ENCODE measurements at places on chromosomes 16 and 17.

DNA sequence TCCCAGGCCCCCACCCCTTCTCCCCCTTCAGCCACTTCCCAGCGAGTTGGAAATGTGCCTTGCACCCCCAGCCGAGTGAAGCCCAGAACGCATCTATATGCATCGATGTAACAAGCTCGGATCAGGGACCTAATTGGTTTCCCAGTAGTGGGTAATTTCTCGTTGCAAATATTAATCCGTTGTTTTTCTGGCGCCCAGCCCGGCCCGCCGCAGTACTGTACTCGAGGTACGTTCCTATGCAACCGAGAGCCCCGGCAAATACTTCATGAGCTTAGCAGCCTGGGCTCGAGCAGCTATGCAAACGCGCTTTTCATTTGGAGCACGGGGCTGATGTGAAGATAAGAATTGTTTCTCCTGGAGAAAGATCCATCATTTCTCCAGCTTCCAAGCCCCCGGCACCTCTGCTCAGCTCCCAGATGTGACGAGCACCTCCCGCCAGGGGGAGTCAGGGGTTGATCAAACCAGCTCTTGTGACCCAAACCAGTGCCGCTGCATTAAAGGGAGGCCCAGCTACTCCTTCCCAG is 229.8 kb downstream of the KATNIP start:
- no peak for DNase-seq

DNA sequence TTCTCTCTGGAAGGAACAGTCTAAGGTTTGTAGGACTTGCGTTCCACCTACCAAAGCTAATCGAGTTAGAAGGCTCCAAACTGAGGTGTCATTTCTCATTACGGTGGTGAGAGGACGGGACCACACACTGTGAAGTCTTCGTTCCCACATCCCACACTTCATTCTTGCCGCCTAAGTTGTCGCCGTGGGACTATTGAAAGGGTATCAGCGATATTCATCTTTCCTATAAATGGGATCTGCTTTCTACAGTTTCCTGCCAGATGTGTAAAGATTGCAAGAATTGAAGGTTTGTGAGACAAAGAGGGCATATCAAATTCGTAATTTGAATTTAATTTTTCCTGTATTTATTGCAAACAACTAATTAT is 608 bp upstream of the TRIM37 start:
- no peak for DNase-seq

DNA sequence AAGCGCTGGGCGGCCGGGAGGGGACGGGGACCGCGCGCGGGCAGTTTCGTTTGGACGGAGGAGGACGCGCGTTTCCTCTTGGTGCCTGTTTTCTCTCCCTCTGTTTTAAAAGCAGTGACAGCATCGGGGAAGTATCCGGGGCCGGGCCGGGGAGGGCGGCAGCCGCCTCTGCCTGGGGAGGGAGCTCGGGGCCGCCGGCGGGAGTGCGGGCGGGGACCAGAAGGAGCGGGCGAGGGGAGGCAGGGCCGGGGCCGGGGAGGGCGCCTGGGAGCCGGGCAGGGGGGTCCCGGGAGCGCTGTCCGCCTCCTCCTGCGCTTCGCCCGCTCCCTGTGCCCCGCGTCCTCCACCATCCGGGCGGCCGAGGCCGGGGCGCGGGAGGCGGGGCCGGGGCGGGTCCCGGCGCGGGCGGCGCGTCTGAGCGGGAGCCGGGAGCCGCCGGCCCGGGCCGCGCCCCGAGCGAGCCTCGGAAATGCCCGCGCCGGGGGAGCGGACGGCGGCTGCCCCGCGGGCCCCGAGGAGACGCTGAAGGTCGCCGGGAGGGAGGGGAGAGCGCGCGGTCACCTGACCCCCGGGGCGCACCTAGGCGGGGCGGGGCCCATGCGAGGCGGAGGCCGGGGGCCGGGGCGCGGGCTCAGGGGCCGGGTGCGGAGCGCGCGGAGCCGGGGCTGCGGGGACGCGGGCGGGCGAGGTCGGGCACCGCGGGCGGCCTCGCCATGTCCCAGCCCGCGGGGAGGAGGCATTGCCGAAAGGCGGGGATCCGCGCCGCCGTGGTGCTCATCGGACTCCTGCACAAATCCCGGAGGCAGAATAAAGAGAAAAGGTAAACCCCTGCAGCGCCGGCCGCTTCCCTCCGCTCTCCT is 57.3 kb downstream of the RAP1GAP2 start:
- DNase-seq: peak; percentile 70

DNA sequence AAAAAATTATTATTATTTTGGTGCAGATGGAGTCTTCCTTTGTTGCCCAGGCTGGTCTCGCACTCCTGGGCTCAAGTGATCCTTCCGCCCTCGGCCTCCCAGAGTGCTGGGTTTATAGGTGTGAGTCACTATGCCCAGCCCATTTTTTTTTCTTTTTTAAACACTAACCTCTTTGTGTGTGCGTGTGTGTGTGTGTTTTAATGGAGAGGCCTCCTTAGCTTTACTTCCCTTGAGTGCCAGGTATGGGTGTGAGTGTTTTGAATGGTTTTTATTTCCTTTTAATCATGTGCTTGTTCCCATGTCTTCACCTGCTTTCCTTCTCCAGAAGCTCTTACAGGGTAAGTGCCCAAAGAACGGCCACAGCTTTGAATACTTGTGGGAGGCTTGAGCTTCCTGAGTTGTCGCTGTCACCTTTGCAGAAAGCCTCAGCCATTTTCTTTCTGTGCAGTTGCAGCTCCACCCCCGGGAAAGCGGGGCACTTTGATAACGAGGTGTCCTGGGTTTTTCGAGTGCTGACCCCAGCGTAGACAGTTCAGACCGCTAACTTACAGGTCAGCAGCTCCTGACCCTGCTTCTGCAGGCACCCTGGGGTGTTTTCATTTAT is 22.6 kb downstream of the AKAP1 start:
- DNase-seq: no peak

DNA sequence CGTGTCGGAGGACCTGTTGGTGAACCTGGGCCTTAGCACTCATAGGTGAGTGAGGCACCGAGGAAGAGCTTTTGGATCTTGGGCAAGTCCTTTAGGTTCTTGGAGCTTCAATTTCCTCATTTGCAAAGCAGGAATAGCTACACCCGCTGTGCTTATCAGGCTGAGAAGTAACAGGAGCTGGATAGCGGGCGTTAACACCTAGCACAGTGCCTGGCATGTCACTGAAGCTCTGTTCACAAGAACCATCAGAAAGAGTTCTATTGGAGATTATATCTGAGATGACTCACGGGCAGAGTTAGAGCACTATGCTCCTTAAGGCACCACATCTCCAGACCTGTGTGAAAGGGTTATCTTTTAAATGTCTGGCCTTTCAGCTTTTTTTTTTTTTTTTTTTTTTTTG is 12.8 kb downstream of the MEOX1 start:
- DNase-seq: no peak

- peak; percentile 53 for DNase-seq
These were observed 27.2 kb downstream of the ZNF594 start for GRCh38 chr17:5164436-5164835.

- peak; percentile 87 for DNase-seq
These were observed 22.3 kb downstream of the SEZ6 start for GRCh38 chr17:28983286-28984230.

- DNase-seq: no peak
These were observed 53.6 kb downstream of the WNT3 start for GRCh38 chr17:46764709-46765401.

- no peak for DNase-seq
These were observed 8.6 kb downstream of the NEUROD2 start for GRCh38 chr17:39599004-39599664.

GRCh38 chr16:86919578-86920305 is 341.4 kb downstream of the FOXL1 start:
- DNase-seq: no peak

GRCh38 chr17:9380361-9380760 is 195.3 kb downstream of the STX8 start:
- peak; percentile 65 for DNase-seq

- DNase-seq: no peak
These were observed 4.9 kb downstream of the SOX9 start for GRCh38 chr17:72125742-72126141.

- no peak for DNase-seq
These were observed 4.1 kb downstream of the RNF167 start for GRCh38 chr17:4944163-4944553.

- DNase-seq: peak; percentile 64
These were observed 122.1 kb downstream of the SKAP1 start for GRCh38 chr17:48307814-48308411.

GRCh38 chr17:27356091-27356705 is 62.3 kb downstream of the WSB1 start:
- no peak for DNase-seq

DNA sequence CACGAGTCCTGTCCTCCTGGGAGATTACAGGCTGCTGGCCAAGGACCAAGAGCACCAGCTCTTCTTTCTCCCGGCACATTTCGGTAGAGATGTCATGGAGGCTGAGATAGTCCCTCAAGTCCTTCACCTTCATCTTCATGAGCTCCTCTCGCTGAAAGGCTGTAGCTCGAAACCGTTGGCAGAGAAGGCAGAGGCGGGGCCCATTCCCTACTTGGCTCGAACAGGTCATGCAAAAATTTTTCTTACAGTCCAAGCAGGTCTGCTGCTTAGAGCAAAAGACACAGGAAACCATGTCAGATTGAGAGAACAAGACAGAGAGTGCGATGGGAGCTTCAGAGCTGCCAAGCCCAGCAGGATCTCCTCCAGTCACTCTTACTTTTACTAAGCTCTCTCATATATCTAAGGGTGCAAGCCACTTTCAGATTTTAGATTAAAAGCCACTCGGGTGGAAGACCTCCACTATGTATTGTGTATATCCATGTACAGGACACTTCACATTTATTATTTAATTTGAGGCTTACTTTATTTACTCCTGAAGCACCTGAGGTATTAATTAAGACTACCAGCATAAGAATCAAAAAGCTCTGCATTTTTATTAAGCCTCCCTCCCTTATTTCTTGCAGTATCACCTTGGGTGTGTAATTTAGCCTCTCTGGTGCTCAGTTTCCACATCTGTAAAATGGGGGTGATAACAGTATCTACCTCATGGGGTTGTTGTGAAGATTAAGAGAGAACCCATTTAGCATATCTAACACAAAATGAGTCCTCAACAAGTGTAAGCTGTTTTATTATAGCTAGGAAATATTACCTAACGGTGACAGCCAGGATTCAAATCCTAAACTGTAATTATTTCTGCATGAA is 41.4 kb downstream of the LIG3 start:
- no peak for DNase-seq

GRCh38 chr16:23999663-24000062 is 163.9 kb downstream of the PRKCB start:
- peak; percentile 39 for DNase-seq

DNA sequence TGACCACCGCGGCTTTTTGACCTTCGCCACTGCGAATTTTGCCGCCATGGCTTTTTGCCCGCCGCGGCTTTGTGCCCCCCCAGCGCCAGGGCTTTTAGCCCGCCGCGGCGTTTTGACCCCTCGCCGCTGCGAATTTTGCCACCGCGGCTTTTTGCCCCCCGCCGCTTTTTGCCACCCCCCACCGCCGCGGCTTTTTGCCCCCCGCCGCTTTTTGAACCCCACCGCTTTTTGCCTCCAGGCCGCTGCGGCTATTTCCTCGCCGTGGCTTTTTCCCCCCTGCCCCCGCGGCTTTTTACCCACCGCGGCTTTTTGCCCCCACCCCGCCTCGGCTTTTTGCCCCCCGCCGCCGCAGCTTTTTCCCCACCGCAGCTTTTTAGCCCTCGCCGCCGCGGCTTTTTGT is 134.8 kb upstream of the TP53TG3C start:
- no peak for DNase-seq

- DNase-seq: no peak
These were observed 4.9 kb downstream of the TMEM92 start for GRCh38 chr17:50279181-50279526.

GRCh38 chr16:79370736-79371135 is 229.8 kb downstream of the MAF start:
- DNase-seq: no peak

- DNase-seq: no peak
These were observed 18.8 kb downstream of the LGALS3BP start for GRCh38 chr17:78960928-78961327.

DNA sequence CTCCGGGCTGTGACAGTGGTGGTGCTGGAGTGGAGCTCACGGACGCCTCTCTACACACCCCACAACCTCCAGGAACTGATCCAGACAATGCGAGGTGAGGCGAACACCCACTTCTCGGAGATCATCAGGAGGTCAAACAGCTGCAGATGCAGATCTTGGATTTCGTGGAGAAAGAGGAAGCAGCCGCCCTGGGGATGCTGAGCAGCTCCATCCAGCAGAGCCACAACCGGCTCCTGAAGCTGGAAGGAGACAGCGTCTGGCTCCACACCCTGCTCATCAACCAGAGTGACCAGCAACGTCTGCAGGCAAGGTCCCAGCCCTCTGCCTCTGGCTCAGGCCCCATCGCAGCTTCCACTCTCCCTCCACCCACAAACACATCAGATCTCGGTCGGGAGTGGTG is 13.2 kb upstream of the SLC16A5 start:
- no peak for DNase-seq

GRCh38 chr17:19470530-19471261 is 59.7 kb downstream of the RNF112 start:
- no peak for DNase-seq

DNA sequence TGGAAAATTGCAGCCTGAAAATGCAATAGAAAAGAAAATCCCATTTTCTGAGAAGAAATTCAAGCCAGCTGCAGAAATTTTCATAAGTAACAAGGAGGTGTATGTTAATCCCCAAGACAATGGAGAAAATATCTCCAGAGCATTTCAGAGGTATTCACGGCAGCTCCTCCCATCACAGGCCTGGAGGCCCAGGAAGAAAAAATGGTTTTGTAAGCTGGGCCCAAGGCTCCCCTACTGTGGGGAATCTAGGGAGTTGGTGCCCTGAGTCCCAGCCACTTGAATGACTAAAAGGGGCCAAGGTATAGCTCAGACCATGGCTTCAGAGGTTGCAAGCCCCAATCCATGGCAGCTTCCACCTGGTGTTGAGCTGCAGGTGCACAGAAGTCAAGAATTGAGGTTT is 93.3 kb upstream of the ZNF267 start:
- no peak for DNase-seq

- DNase-seq: no peak
These were observed 75.3 kb upstream of the GNAO1 start for GRCh38 chr16:56115817-56116576.

GRCh38 chr17:66487981-66488468 is 185.6 kb downstream of the PRKCA start:
- DNase-seq: no peak

Data from suppressor macrophage treated with lipopolysaccharide for 4 hours (primary cell).